NCI-H187 (cell line): ENCODE measurements at places on chromosomes 2 and 18.

DNA sequence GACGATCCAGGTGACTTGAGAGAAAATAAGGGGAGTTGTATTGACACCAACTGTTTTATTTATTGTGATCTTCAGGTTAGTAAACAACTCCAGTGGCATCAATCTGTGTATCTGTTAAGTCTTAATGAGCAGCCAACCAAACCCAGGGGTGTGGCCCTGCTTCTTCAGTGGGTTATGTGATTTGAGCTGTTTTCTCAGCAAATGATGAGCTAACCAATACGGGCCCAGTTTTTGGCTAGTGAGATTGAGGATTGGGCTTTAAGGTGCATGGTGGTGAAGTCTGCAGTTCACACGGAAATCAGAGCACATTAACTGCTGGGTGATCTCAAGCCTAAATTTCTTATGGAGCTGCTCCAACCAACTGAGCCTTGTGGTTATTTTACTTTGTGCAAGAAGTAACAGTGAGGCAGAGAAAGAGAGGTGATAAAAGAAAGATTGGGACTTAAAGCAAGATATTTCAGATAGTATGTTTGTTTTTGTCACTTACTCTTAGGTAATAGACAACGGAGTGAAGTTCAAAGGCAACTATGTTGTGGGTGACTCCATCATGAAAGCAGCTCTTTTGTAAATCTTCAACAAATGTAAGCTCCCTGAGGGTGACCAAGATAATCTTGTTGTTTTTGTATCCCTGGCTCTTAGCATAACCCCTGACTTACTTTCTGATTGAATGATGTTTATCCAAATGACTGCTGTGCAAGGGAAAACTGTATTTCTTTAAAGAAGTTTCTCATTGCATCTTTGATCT is 2.4 kb downstream of the MTCL1 start:
- no peak for DNase-seq

GRCh38 chr2:50674876-50675275 is 357.1 kb downstream of the NRXN1 start:
- no peak for DNase-seq

- no peak for DNase-seq
These were observed 63.0 kb upstream of the COX7A2L start for GRCh38 chr2:42424033-42424432.

- DNase-seq, result no peak
These were observed 14.6 kb upstream of the ITGAV start for GRCh38 chr2:186575302-186575701.

- DNase-seq, result no peak
These were observed 300.8 kb downstream of the CNTNAP5 start for GRCh38 chr2:124325667-124326440.

DNA sequence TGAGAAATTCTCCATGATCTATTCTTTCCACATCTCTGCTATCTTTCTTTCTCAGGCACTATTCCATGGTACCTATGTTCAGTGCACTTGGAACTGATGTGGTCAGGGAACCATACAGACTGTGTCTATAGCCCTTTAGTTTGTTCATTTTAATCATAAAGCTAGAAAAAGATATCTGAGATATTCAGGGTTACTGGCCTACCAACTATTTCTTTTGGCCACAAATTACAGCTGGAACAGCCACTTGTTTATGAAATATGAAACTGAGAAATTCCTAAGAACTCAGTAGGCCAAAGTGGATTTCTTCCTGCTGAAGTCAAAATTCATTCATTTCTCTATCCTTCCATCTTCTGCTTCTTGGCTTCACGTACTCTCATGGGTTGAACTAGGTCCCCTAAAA is 22.8 kb upstream of the LYPD1 start:
- DNase-seq, result no peak

GRCh38 chr2:174753038-174753633 is 11.1 kb downstream of the CHRNA1 start:
- DNase-seq, result no peak
